H9 (cell line): ENCODE measurements at places on chromosomes 2 and 18. TPM values are rescaled to one million over a fixed set of nuclear protein-coding genes. Genes with fewer than 3 reads are reported as not detected.

The CCDC68 gene
- total RNA-seq: not detected in 2 replicates

The POTEC gene
- not detected in 2 replicates for total RNA-seq

The CCDC74B gene
- total RNA-seq: 5.9 and 6.7 TPM in 2 replicates

The RAB6C gene
- total RNA-seq: not detected in 2 replicates

The GLI2 gene
- 56.7 and 59.3 TPM in 2 replicates for total RNA-seq

The MAP2 gene
- 0.87 and 1.3 TPM in 2 replicates for total RNA-seq

The AKAIN1 gene
- not detected in 2 replicates for total RNA-seq

The ZNF385B gene
- 2.1 and 3.0 TPM in 2 replicates for total RNA-seq

The DNAH6 gene
- total RNA-seq: 0.09 and 0.26 TPM in 2 replicates

The ACMSD gene
- total RNA-seq: not detected in 2 replicates

The NIFK gene
- 155 and 180 TPM in 2 replicates for total RNA-seq

The CD8B2 gene
- total RNA-seq: not detected in 2 replicates

The MBP gene
- total RNA-seq: 5.2 and 8.6 TPM in 2 replicates

The DYSF gene
- total RNA-seq: 4.8 and 5.5 TPM in 2 replicates

The INHA gene
- total RNA-seq: 0.24 and 0.31 TPM in 2 replicates

The ARHGAP28 gene
- total RNA-seq: 7.9 and 9.2 TPM in 2 replicates

The SKOR2 gene
- total RNA-seq: 0.18 and 0.24 TPM in 2 replicates

- DNase-seq: no peak
Observed at GRCh38 chr2:49049161-49049560, 105.2 kb downstream of the FSHR start.

- DNase-seq: no peak
Observed at GRCh38 chr2:73852020-73852419, 23.3 kb downstream of the STAMBP start.

DNA sequence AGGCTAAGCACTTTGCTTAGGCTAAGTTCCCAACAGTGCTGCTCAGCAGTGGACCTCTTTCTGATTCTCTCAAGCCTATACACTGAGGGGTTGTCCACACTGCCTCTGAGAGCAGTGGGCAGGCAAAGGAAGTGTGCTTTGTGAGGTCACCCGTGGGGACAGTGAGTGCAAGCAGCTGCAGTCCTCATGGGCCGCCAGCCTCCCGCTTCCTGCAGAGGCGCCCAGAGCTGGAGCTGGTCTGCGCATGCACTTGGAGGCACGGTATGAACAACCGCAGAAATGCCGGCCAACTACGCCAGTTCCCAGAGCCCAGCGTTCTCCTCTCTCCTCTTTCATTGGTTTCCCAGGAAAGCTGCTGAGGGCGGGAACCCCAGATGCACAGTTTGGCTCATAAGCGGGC is 149.5 kb upstream of the DLX2 start:
- DNase-seq: no peak

GRCh38 chr2:134667081-134667480 is 51.7 kb downstream of the TMEM163 start:
- no peak for DNase-seq

DNA sequence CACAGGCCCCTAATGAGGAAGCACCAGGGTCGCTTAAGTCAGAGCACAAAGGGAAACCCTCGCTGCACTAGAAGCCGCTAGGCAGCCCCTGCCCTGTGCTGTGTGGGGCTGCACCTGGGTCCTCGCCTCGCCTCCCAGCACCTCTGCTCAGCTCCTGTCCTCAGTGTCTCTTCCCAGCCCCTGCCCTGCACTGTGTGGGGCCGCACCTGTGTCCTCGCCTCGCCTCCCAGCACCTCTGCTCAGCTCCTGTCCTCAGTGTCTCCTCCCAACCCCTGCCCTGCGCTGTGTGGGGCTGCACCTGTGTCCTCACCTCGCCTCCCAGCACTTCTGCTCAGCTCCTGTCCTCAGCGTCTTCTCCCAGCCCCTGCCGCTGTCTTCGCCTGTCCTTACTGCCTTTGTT is 342.8 kb downstream of the EIPR1 start:
- DNase-seq: no peak

DNA sequence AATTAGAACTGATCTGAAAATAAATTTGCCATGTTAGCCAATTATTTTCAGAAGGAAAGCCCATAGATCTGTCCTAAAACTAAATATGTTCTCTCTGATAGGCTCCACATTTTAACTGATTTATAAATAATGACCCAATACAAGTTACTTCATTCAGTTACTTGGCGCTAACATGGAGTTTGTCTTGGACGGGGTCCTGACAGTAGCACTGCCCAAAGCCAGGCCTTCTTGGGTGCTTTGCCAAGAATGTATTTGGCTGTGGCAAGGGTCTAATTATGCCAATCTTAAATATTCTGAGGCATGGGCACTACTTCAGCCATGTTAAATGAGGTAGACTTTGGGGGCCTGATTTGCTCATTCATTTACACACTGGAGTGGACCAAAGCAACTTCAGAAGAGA is 135.0 kb upstream of the PKDCC start:
- no peak for DNase-seq

DNA sequence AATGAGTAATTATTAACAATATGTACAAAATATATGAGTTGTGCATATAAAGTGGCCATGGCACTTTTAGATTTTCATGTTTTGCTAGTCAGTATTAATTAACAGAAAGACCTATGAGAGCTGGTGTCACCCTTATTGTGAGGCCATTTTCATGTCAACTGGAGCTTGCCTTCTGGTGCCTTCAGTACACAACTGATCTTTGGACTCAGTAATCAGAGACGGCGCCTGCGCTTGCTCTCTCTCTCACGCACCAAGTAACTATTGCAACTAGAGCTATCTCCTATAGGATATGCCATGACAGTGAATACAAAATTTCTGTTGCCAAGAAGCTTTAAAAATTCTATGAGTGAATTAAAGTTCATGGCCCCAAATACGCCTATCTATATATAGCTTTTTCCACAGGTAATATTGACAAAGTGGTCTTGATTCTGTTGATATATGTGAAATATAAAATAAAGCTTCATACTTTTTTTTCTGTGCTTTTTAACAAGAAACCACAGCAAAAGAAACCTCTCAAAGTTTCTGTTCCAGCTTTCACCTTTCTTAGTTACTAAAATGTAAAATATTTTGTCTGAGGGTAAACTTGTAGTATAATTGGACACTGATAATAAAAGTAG is 2.9 kb downstream of the SERTAD2 start:
- no peak for DNase-seq

GRCh38 chr2:120871016-120871635 is 135.5 kb downstream of the GLI2 start:
- DNase-seq: no peak

- DNase-seq: no peak
Observed at GRCh38 chr2:46540496-46541331, 61.3 kb downstream of the TMEM247 start.

DNA sequence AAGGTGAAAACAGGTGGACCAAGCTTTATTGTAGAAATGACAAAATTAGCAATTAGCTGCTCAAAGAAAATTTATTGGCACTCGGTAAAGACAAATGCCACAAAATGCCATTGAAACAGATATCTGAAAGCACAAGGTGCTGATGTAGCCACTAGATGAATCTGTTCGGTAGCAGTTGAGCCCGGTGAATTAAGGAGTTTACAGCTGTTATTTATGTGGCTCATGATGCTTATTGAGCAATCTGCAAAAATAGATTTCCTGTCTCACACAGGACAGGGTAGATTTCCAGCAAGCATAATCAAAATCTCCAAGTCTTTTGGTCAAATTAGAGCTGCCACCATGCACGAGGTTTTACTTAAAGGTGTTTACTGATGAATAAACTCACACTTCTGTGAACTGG is 182.2 kb downstream of the PPP1R1C start:
- no peak for DNase-seq

GRCh38 chr2:224009605-224010315 is 29.3 kb downstream of the SERPINE2 start:
- DNase-seq: no peak

- no peak for DNase-seq
Observed at GRCh38 chr2:74671479-74671878, 17.4 kb downstream of the SEMA4F start.

- no peak for DNase-seq
Observed at GRCh38 chr2:197805715-197806633, 1.6 kb downstream of the PLCL1 start.

GRCh38 chr18:74563999-74564398 is 29.7 kb downstream of the CNDP1 start:
- no peak for DNase-seq

DNA sequence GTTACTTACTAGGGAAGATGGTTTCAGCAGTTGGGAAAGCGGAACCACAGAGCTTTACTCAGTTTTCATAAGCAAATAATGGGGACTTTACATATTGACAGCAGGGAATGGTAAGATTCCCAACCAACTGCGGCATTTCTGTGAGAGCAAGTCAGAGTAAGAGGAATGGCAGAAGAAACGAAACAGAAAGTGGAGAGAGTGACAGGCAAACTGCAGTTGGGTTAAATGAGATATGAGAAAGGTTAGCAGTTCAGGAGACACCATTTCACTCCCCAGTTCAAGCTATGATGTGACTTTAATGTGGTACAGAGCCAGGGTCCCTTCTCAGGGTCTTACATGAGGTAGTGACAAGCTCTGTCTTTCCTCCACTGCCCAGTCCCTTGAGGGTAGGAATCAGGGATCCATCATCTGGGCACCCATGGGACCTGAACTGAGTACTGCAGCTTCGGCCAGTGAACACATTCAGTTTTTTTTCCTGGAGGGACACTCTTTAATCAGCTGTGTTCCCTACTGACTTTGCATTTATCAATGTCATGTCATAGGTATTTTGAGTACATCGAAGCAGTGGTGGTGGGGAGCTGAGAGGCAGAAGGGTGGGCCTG is 33.0 kb upstream of the GREB1 start:
- DNase-seq: no peak

DNA sequence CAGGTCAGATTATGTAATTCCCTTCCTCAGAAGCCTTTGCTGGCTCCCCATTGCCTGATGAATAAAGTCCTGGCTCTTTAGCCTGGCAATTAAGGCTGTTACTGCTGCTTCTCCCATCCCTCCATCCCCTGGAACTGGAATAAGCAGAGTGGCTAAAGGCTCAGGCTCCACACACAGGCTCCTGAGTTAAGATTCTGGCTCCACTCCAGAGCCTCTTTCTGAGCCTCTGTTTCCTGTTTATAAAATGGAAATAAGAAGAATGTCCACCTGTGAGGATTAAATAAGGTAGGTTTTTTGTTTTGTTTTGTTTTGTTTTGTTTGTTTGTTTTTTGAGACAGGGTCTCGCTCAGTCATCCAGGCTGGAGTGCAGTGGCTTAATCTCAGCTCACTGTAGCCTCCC is 50.0 kb downstream of the ZFP36L2 start:
- no peak for DNase-seq

GRCh38 chr2:241390301-241391206 is 34.5 kb downstream of the FARP2 start:
- no peak for DNase-seq

DNA sequence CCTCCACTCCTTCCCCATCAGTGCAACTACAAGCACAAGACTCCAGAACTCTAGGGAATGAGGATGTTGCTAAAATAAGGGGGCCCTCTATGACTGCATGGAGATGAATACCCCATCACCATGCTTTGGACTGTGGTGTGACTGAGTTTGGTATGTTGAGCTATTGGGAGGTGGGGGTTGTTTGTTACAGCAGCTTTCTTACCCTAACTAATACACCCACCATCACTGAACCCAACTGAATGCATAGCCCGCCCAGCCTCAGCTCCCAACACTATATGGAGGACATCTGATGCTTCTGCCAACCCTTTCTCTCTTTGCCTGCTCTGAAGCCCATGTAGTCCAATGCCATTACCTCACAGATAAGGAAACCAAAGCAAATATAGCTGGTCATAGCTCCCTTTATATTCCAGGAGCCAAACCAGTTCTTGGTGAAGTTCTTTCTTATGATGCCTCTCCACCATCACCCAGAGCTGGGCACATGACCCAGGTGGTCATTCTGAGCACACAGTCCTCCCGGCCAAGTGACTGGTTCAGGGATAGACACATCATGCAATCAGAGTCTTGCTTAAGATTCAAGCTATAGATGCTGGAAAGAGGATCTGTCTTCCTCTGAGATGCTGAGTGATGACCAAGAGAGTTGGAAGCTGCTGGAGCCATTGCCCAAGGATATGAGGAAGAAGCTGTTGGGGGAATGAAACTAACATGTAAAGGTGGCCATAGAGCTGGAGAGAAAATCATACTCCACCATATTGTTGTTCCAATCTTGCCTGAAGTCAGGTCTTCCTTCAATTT is 155.6 kb upstream of the HAAO start:
- DNase-seq: no peak

DNA sequence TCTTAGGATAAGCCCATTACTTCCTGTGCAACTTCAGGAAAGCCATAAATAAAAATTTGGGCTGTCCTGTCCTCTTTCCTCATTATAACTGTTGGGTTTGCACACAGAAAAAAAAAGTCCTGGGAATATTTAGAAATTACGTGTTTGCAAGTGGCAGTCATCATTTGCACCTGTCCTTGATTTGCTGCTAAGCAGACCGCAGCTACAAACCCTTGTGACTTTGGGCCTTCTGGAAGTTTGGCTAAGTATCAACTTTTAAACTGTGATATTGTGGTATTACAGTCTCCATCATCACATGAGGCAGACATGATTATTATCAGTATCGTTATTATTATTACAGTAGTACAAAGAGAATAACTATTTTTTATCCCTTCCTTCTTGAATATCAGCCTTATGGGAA is 260.7 kb upstream of the SESTD1 start:
- DNase-seq: no peak
